ENCODE measurements at places on chromosomes 13 and 19. TPM values are rescaled to one million over a fixed set of nuclear protein-coding genes. Genes with fewer than 3 reads are reported as not detected.

The PCCA gene
- total RNA-seq: 10.0 TPM

The SLITRK6 gene
- total RNA-seq: 0.58 TPM

The FCER2 gene
- total RNA-seq: not detected

The PLVAP gene
- total RNA-seq: not detected

The ICAM1 gene
- 5.1 TPM for total RNA-seq

The GRIK5 gene
- 0.50 TPM for total RNA-seq

The ARHGAP45 gene
- total RNA-seq: 1.8 TPM

The KIR3DL2 gene
- total RNA-seq: not detected

The EPSTI1 gene
- not detected for total RNA-seq

The CFAP97D2 gene
- total RNA-seq: not detected

The NTN5 gene
- total RNA-seq: 0.15 TPM

The CERS1 gene
- 6.3 TPM for total RNA-seq

The AKT2 gene
- 136 TPM for total RNA-seq

The MATK gene
- total RNA-seq: 1.1 TPM

The TTC9B gene
- 0.51 TPM for total RNA-seq

Measured in A549 treated with DMSO at 1 μM for 4 hours (cell line).